ENCODE measurements at places on chromosomes 12 and 14. TPM values are rescaled to one million over a fixed set of nuclear protein-coding genes. Genes with fewer than 3 reads are reported as not detected.

CLECL1 gene
- total RNA-seq, result 2.3 TPM

LRIG3 gene
- not detected for total RNA-seq

MANSC4 gene
- not detected for total RNA-seq

NOS1 gene
- not detected for total RNA-seq

TMEM19 gene
- total RNA-seq, result 22.8 TPM

LUM gene
- not detected for total RNA-seq

BDKRB1 gene
- total RNA-seq, result not detected

TBK1 gene
- 20.3 TPM for total RNA-seq

FERMT2 gene
- 0.55 TPM for total RNA-seq

MORN3 gene
- total RNA-seq, result 3.3 TPM

CNTN1 gene
- total RNA-seq, result not detected

POLE2 gene
- 21.3 TPM for total RNA-seq

PSMD9 gene
- total RNA-seq, result 66.0 TPM

DAO gene
- not detected for total RNA-seq

GPR135 gene
- total RNA-seq, result 0.86 TPM

LRTM2 gene
- total RNA-seq, result not detected

CELA1 gene
- 0.23 TPM for total RNA-seq

KITLG gene
- total RNA-seq, result 0.10 TPM

VASH1 gene
- 3.3 TPM for total RNA-seq

CCDC197 gene
- not detected for total RNA-seq

CD27 gene
- 160 TPM for total RNA-seq

EGLN3 gene
- 13.1 TPM for total RNA-seq

MANSC1 gene
- total RNA-seq, result 0.23 TPM

RNFT2 gene
- 12.9 TPM for total RNA-seq

SGPP1 gene
- 17.6 TPM for total RNA-seq

PPP4R3A gene
- 107 TPM for total RNA-seq
